ENCODE measurements at places on chromosomes 12 and 14.

DNA sequence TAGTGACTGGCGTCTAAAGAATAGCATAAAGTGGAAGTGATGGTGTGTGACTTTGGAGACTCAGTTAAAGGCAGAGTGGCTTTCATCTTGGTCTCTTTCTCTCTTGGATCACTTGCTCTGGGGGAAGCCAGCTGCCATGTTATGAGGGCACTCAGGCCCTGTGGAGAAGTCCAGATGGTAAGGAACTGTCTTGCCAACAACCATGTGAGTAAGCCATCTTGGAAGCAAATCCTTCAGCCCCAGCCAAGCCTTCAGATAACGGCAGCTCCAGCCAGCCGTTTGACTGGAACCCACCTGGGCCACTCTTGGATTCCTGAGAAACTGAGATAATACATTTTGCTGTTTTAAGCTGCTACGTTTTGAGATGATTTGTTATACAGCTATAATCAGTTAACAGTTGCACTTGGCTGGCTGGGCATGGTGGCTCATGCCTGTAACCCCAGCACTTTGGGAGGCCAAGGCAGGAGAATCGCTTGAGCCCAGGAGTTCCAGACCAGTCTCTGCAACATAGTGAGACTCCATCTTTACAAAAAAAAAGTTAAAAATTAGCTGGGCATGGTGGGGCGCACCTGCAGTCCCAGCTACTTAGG is 7.7 kb upstream of the LRRC23 start:
- H3K36me3 ChIP-seq, result no peaks in the 10 kb centered on the region
- DNase-seq, result no peak
- H3K4me1 ChIP-seq, result no peaks in the 10 kb centered on the region
- no peaks in the 10 kb centered on the region for H3K27me3 ChIP-seq
- H3K4me3 ChIP-seq, result no peak overlapping the region

DNA sequence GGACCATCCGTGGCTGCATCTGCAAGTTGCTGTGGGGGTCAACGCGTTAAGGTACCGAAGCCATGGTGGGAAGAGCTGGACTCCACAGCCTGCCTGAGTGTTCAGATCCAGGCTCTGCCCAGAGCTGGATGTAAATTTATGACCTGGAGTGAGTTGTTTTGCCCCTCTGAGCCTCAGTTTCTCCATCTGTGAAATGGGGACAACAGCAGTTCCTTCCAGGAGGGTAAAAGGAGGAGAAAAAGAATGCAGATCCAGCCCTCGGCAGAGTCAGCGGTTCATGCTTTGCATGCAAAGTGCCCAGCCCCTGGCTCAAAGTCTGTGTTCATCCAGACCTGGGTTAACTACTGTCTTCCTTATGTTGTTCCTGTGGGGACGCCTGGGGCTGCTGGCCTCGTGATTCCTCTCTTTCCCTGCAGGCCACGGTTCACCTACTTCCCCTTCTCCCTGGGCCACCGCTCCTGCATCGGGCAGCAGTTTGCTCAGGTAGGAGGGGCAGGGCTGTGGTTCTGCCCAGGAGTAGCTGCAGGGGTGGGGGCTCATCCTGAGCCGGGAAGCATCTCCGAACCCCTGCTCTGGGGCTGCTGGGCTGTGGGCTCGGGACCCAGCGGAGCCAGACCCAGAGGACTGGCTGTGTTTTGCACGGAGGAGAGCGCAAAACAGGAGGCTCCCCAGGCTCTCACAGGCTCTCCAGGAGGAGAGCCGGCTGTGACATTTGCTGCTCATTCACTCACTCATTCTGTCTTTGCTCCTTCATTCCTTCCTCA is 41.9 kb downstream of the CYP46A1 start:
- no peaks in the 10 kb centered on the region for H3K27me3 ChIP-seq
- H3K4me1 ChIP-seq, result peaks cover 3% of the 10 kb centered on the region
- no peak for DNase-seq
- no peaks in the 10 kb centered on the region for H3K36me3 ChIP-seq

GRCh38 chr12:54759751-54760150 is 94.6 kb upstream of the MUCL1 start:
- H3K36me3 ChIP-seq, result no peaks in the 10 kb centered on the region
- DNase-seq, result no peak

- H3K27me3 ChIP-seq, result no peaks in the 10 kb centered on the region
- no peak overlapping the region for H3K4me3 ChIP-seq
- no peaks in the 10 kb centered on the region for H3K4me1 ChIP-seq
- DNase-seq, result no peak
- no peak overlapping the region for H3K27ac ChIP-seq
Observed at GRCh38 chr12:66756631-66757030, 77.8 kb upstream of the GRIP1 start.

- no peak overlapping the region for H3K4me3 ChIP-seq
- DNase-seq, result no peak
- H3K4me1 ChIP-seq, result no peaks in the 10 kb centered on the region
Observed at GRCh38 chr12:109445191-109445609, 31.9 kb downstream of the KCTD10 start.

DNA sequence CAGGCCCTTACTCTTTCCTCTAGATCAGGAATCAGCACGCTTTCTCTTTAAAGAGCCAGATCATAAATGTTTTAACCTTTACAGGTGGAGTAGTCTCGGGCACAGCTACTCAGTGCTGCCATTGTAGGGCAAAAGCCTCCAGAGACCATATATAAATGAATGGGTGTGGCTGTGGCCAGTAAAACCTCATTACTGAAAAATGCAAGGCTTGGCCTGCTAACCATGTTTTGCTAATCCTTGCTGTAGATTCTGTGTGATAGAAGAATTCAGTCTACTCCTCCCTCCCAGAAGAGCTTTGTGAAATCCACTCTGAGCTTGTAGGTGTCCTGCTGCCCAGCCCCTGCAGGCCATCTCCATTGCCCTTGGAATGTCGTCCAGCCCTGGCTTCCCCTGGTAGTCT is 58.1 kb downstream of the HSP90AA1 start:
- no peaks in the 10 kb centered on the region for H3K27me3 ChIP-seq
- no peak overlapping the region for H3K4me3 ChIP-seq
- H3K27ac ChIP-seq, result peak overlapping the region; percentile 2
- H3K36me3 ChIP-seq, result peaks cover 99% of the 10 kb centered on the region
- no peaks in the 10 kb centered on the region for H3K4me1 ChIP-seq

DNA sequence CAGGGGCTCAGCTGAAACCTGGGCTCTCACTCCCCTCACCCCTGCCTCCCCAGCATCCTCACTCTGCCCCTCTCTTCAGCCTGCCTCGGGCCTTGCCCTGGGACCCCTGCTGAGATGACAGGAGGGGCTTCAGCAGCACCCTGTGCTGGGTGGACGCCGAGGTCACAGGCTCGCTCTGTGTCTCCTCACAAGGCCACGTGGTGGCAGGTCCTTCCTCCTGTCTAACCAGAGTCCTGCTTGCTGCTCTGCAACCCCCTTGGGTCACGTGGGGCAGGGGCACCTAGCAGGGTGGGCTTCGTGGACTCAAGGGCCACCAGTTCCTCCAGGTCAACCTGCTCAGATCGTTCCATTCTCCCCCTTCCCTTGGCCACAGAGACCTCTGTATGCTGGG is 90.4 kb downstream of the TMEM121 start:
- H3K4me3 ChIP-seq, result no peak overlapping the region
- H3K4me1 ChIP-seq, result no peaks in the 10 kb centered on the region
- DNase-seq, result no peak
- H3K27ac ChIP-seq, result no peak overlapping the region

GRCh38 chr12:111791507-111791906 is 24.8 kb downstream of the ALDH2 start:
- no peak overlapping the region for H3K4me3 ChIP-seq
- peaks cover 80% of the 10 kb centered on the region for H3K36me3 ChIP-seq
- DNase-seq, result no peak
- peak overlapping the region; percentile 41 for H3K27ac ChIP-seq
- H3K27me3 ChIP-seq, result no peaks in the 10 kb centered on the region
- H3K4me1 ChIP-seq, result no peaks in the 10 kb centered on the region

GRCh38 chr12:130787445-130788410 is 51.3 kb downstream of the STX2 start:
- H3K36me3 ChIP-seq, result peaks cover 23% of the 10 kb centered on the region
- H3K27me3 ChIP-seq, result no peaks in the 10 kb centered on the region
- no peak overlapping the region for H3K4me3 ChIP-seq
- no peaks in the 10 kb centered on the region for H3K4me1 ChIP-seq
- H3K27ac ChIP-seq, result no peak overlapping the region
- no peak for DNase-seq

DNA sequence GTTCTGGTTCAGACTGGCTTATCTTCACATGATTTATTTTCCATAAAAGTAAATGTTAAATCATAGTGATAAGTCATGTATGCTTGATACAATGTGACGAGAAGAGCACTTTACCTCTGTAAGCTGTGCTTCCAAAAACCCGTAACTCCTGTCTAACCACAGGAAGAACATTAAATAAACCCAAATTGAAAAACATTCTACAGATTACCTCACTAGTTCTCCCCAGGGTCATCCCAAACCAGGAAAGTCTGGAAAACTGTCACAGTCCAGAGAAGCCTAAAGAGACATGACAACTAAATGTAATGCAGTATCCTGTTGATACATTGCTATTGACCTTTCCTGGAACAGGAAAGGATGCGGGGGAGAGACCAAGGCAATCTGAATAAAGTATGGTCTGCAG is 32.5 kb upstream of the DUSP6 start:
- H3K36me3 ChIP-seq, result no peaks in the 10 kb centered on the region
- H3K4me3 ChIP-seq, result peak overlapping the region; percentile 41
- peak overlapping the region; percentile 78 for H3K27ac ChIP-seq
- no peaks in the 10 kb centered on the region for H3K27me3 ChIP-seq
- peaks cover 15% of the 10 kb centered on the region for H3K4me1 ChIP-seq

DNA sequence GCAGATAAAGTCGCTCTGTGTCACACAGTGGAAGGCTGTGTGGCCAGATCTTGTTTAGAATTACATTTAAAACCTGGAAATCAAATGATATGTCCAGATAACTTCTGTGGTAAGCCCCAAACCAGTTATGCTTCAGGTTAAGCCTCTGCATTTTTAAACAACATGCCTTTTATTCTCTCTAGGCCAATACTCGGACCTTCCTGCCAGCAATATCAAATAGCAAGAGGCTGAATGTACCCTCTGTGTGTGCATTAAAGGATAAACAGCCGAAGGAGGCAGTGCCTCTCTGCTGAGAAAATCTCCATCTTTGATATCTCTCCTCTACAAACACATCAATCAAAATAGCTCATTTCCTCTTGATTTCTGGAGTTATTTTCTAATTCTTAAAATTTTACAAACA is 67.1 kb upstream of the TMEM260 start:
- no peak overlapping the region for H3K27ac ChIP-seq
- no peaks in the 10 kb centered on the region for H3K36me3 ChIP-seq
- H3K27me3 ChIP-seq, result no peaks in the 10 kb centered on the region
- no peak for DNase-seq

- no peak overlapping the region for H3K4me3 ChIP-seq
- no peaks in the 10 kb centered on the region for H3K36me3 ChIP-seq
- no peaks in the 10 kb centered on the region for H3K27me3 ChIP-seq
- H3K4me1 ChIP-seq, result no peaks in the 10 kb centered on the region
Observed at GRCh38 chr14:27078191-27078590, 480.4 kb upstream of the NOVA1 start.

DNA sequence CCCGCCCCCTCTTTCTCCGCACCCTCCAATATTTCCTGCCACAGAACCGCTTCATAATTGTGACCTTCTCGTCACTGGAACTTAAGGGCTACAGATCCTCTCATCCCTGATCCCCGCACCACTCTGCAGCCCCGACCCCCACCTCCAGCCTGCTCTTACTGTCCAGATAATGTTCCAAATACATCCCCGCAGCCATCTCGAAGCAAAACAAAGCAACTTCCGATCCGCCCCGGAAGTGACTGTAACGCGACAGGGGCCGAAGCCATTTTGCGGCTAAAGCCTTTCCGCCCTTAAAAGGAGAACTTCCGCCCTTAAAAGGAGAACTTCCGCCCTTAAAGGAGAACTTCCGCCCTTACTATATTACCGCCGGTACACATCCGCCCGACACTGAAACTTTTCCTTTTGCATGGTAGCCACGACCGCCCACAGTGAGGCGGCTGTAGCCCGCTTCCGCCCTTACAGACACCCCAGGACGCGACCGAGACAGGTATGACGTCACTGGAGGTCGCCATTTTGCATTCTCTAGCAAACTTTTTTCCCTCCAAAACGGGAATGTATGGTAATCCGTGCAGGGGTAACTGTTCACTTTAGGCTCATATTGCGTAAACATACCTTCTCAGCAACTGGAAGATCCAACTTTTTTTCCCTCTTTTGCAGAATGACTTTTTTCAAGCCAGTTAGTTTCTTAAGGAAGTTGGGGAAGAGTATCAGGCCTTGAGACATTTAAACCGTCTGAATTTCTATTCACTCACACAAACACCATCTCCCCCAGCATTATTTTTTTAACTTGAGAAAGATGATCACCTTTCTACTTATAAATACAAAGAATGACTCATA is at the start of gene ING4:
Gene ING4 (minus strand): TSS at position 214 of the 837 bp plus-strand sequence. CDS start 18 bp downstream, at position 196.
- peak; percentile 99 for DNase-seq
- H3K36me3 ChIP-seq, result peaks cover 19% of the 10 kb centered on the region
- H3K27me3 ChIP-seq, result no peaks in the 10 kb centered on the region
- peak within 1 kb of the TSS; percentile 80 for H3K27ac ChIP-seq
- H3K4me1 ChIP-seq, result peaks cover 12% of the 10 kb centered on the region

- peak; percentile 64 for DNase-seq
- peaks cover 4% of the 10 kb centered on the region for H3K27me3 ChIP-seq
- H3K36me3 ChIP-seq, result no peaks in the 10 kb centered on the region
- H3K4me1 ChIP-seq, result peaks cover 7% of the 10 kb centered on the region
- H3K27ac ChIP-seq, result no peak overlapping the region
Observed at GRCh38 chr12:53750812-53751335, 905 bp downstream of the CISTR start.

- H3K27ac ChIP-seq, result no peak overlapping the region
- H3K4me3 ChIP-seq, result no peak overlapping the region
- no peaks in the 10 kb centered on the region for H3K4me1 ChIP-seq
- no peak for DNase-seq
- H3K36me3 ChIP-seq, result peaks cover 21% of the 10 kb centered on the region
Observed at GRCh38 chr14:104892531-104893434, 27.7 kb downstream of the CEP170B start.

GRCh38 chr14:74358176-74358829 is 10.0 kb downstream of the VRTN start:
- no peak overlapping the region for H3K4me3 ChIP-seq
- no peaks in the 10 kb centered on the region for H3K27me3 ChIP-seq
- no peaks in the 10 kb centered on the region for H3K36me3 ChIP-seq
- DNase-seq, result no peak
- no peaks in the 10 kb centered on the region for H3K4me1 ChIP-seq

GRCh38 chr14:22524784-22525161 is 64.3 kb downstream of the DAD1 start:
- H3K36me3 ChIP-seq, result no peaks in the 10 kb centered on the region
- no peak overlapping the region for H3K4me3 ChIP-seq
- H3K27me3 ChIP-seq, result no peaks in the 10 kb centered on the region
- H3K4me1 ChIP-seq, result no peaks in the 10 kb centered on the region
- no peak overlapping the region for H3K27ac ChIP-seq

- no peak overlapping the region for H3K27ac ChIP-seq
- no peaks in the 10 kb centered on the region for H3K4me1 ChIP-seq
- H3K4me3 ChIP-seq, result no peak overlapping the region
- no peak for DNase-seq
- H3K27me3 ChIP-seq, result no peaks in the 10 kb centered on the region
Observed at GRCh38 chr12:76623931-76624330, 64.4 kb upstream of the OSBPL8 start.

GRCh38 chr14:85401384-85401783 is 128.6 kb upstream of the FLRT2 start:
- DNase-seq, result no peak
- no peak overlapping the region for H3K4me3 ChIP-seq
- no peaks in the 10 kb centered on the region for H3K36me3 ChIP-seq
- no peak overlapping the region for H3K27ac ChIP-seq
- no peaks in the 10 kb centered on the region for H3K27me3 ChIP-seq

Measured in ascending aorta (tissue), 2 donors.